Thymus (tissue), 14 donors: ENCODE measurements at places on chromosomes 1 and 21.

DNA sequence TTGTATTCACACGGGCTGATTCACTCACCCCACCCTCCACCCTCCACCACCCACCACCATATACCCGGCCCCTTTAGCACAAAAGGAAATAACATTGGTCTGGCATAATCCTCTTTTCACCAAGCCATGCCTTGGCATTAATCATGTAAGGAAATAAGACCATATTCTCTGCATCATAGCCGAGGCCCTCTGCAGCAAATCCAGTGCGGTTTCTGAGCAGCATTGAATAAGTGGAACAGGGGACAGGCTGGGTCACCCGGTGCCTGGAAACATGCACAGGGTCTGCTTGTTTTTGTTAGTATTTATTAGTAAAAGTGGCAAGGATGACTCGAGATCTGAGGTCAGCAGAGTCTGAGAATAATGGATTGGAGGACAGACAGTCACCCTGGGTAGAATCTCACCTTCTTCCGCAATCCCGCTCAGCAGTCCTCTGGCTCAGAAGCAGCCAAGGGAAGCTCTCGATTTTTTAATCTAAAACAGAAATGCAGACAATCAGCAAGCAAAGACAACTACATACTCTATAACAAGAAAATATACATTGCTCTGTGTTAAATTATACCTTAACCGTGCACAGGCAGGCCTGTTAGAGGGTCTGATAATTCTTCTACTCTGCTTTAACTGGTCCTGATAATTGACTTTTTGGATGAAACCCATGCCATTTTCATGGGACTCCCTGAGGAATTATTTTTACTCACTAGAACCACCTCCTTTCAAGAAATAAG lies 52.4 kb upstream of the CDC42BPA start:
- no peak for DNase-seq

DNA sequence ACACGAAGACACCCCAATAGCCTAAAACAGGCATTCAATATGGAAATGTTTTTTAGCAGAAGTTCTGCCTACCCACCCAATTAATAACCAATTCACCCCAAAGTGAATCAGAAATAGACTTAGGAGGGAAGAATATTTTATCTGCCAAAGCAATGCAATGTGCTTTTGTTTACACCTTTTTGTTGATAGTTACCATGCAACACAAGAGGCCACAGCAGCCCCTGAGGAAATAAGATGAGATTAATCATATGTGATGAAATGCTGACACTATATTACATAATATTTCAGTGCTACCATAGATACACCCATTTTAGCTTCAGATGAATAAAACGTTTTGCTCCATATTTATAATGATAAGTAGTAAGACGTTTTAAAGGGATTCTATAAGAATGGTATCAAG lies 60.9 kb upstream of the RGS2 start:
- DNase-seq = no peak

DNA sequence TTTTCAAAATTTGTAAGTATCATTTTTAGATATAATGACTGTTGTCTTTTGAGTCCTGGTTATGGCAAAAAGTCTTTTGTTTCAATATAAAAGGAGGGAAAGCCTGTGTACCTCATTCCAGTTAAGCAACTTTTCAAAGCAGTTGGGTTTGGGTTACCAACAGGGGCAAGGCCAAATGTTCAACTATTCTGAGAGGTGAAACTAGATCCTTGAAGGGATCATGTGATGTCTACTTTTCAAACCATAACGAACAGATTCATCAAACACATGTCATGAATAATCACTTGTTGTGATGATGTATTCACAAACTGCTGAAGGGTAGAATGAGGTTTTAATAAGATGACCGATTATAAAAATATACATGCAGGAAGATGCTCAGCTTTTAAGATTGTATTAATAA lies 171.3 kb downstream of the HHAT start:
- no peak for DNase-seq

- no peak for DNase-seq
Observed at GRCh38 chr1:101929343-101929742, 67.4 kb downstream of the OLFM3 start.

DNA sequence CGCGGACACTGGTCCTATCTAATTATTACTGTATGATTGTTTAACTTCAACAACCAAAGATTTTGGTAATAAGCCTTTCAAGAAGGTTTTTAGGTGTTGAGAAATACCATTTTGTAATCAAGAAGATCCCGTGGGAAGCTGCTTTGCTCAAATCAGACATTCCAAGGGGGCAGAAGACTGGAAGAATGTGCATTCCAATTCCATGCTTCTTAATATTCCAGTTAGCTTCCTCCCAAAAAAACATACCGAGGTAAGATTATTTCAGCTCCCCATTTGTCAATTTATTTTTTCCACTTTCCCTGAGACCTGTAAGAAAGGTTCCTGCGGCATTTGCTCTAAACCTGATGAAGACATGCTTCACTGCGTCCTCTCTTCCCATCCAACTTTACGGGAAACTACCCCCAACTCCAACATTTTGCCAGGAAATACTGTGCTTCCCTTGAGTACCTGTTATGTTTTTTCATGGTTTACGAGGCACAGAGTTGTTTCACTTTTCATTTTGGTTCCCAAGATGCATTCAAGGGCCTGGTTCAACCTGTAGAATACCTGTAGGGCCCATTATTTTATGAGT lies 4.1 kb downstream of the CNN3 start:
- DNase-seq = no peak

DNA sequence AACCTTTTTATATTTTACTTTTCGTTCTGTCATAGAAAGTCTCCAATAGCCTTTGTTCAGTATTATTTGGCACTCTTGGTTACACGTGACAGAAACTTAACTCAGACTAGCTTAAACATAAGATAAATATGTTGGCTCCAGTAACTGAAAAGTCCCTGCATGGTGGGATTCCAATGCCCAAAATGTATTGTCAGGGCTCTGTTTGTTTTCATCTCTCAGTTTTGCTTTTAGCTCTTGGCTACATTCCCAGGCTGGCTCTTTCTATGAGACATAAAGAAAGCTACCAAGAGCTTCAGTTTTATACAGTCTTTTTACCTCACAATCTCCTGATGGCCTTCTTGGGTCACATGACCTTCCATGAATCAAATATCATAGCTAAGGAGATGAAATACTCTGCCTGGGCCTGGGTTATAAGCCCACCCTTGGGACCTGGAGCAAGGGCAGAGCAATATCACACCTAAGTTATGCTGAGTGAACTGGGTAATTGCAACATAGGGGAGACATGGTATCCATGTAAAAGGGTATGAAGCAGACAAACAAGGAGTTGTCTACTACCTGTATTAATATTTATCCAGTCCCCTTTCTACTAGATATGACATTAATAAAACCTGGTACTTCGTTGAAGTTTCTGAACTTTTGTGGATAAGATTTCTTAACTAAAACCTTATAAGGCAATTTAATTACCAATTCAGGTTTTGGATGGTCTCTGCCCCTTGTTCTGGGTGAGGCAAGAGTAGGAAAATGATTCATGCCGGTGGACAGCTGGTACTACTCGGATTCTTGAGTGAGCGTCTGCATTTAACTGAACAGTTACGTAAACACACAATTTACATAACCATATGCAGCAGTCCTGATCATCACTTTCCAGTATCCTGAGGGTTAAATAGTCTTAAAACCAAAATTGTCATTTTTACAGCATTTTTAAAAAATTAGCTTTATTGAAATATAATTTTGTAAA lies 442.3 kb downstream of the GPATCH2 start:
- DNase-seq = no peak

DNA sequence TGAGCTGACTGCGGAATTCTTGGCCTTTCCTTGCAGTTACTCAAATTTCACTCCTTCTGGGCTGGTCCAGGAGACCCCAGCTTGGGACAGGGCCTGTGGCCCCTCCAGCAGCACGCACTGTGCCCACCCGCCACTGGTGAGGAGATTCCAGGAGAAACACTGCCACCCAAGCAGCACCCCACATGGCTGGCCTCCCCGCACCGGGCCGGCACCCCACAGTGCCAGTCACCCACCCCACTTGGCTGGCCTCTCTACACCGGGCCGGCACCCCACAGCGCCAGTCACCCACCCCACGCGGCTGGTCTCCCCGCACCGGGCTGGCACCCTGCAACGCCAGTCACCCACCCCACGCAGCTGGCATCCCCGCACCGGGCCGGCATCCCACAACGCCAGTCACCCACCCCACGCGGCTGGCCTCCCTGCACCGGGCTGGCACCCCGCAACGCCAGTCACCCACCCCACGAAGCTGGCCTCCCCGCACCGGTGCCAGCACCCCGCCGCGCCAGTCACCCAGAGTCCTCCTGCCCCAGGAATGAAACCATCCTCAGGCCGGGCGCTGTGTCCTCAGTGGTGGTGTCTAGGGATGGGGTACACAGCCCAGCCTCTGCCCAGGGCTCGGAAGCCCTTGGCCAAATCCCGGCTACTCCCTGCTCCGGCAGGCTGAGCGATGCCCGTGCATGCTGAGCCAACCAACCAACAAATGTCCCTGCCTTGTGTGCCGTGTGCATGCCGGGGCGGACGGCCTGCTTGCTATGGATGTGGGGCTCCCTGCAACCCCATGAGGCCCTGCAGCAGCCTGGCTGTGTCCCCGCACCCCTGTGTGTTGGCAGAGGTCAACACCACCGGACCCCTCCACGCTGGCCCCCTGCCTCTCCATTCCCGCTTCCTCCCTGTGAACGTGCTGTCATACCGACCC lies 38.6 kb upstream of the TSPEAR start:
- DNase-seq = no peak

DNA sequence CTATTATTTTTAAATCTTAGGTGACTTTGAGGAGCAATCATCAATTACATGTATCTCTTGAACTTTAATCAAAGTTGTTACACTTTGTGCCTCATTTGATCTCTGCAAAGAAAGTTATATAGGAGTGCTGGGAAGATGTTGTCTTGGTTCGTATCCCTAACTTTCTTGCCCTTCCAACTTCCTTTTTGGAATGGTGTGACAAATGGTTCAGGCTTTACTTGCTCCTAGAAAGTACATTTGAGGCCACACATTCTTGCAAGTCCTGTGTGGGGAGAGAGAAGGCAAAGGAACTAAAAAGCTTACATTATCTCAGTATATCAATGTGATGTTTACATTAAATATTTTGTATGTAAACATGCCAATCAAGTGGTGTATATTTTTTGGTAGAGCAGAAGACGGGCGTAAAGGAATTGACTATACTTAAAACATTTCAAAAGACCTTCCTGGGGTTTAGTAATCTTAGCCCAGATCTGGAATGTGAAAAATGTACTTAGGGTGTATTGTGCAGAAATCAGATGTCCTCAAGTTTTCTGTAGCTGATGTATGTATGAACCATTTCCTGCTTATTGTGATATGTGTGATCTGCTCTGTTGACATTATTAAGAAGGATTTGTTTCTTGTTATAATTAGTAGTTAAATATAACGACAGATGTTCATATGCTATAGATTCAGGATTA lies 59.2 kb downstream of the USP25 start:
- DNase-seq = no peak

DNA sequence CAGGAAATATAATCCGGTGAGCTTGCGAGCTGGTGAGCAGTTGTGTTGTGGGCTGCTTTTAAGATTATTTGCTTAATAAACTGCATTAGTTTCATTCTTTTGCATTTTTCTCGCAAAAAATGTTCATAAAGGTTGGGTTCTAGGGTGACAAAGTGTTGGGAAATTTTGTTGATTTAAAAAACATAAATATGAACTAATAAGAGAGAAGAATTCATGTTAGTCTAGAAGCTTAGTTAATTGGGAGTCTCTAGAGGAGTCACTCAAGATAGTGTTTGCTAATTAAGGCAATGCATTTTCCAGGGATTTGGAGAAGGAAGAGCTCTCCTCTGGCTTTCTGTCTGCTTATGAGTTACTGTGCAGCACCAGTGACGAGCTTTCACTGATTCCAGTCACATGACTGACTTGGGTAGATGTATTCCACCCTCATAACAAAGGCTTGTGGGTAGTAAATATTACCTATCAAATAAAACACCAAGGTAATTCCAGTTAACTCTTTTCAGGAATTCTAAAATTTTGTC lies 417.0 kb downstream of the PTBP2 start:
- no peak for DNase-seq

GRCh38 chr21:37251294-37251634 lies 15.9 kb downstream of the VPS26C start:
- no peak for DNase-seq

DNA sequence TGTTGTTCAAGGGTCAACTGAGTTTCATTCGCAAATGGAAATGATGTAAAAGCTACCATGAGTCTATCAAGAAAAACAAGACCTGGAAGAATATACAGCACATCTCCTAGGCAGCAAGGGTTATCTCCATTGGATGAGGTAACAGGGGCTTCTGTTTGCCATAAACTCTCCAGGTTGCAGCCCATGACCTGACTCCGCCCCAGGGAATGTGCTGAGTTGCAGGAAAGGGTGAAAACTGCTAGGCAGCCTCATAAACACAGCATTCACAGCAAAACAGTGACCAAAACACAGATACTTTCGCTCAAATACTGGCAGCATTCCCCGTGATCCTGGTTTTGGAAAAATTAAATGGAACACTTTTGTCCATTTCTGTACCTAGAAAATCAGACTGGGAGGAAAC lies 20.2 kb upstream of the ACTA1 start:
- DNase-seq = no peak

DNA sequence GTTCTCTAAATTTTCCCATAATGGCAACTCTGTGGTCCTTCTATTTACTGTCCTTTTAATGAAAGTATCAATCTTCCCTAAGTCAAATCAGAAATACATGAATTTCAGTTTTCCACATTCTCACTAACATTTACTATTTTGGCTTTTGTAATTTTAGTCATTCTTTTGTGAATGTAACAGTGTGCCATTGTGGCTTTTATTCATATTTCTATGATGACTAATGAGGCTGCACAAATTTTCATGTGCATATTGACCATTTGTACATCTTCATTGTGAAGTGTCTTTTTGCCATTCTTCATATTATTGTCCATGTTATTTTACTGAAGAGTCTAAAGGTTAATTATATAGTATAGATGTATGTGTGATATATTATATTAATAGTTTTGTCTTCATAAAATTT lies 431.0 kb upstream of the BRINP3 start:
- DNase-seq = no peak

DNA sequence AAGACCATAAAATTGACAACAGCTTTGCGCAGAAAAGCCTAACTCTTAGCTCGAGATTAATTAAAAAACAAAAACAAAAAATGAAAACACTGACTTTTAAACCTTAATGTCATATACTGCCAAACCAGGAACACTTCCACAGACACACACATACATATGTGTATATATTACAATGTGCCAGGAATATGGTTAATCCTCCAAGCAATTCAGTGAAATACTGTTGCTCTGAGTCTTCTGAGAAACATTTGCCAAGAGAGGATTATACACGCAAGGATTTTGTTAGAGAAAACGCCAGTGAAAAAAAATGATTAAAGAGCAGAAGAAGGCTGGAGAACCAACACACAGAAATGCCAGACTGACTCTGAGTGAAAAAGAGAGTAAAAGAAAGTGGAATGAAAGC lies 116.7 kb upstream of the CHRM3 start:
- DNase-seq = no peak

DNA sequence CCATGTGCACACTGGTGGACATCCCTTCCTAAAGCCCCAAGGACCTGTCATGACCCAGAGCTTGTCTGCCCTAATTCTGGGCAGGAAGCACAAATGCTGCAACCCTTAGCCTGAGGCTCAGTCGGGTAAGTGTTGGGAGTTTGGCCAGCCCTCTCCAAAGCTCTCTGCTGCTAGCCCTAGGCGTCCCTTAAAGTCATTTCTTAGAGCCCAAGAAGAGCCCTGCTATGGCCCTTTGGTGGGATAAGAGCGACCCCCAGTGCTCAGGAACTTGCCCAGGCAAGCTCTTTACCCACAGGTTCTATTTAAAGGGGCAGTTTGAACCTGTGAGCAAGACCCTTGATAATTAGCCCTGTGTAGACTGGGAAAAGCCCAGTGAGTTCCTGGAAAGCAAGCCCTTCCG lies 356.8 kb downstream of the RRAGC start:
- no peak for DNase-seq
